A375 (cell line): ENCODE measurements at places on chromosomes 6 and 20. TPM values are rescaled to one million over a fixed set of nuclear protein-coding genes. Genes with fewer than 3 reads are reported as not detected.

The NFATC2 gene
- 29.5 and 31.8 TPM in 2 replicates for total RNA-seq

The CPXM1 gene
- total RNA-seq, result 0.05 TPM in 1 of 2 replicates, not detected in the other

The THEMIS gene
- total RNA-seq, result not detected in 2 replicates

The RUNX2 gene
- total RNA-seq, result 1.4 and 1.5 TPM in 2 replicates

The DNMT3B gene
- 2.8 and 4.1 TPM in 2 replicates for total RNA-seq

The RBM24 gene
- total RNA-seq, result 0.48 and 1.5 TPM in 2 replicates

The EYA2 gene
- not detected in 2 replicates for total RNA-seq

The OTOR gene
- not detected in 2 replicates for total RNA-seq

The FUT9 gene
- 0.56 and 0.79 TPM in 2 replicates for total RNA-seq

The PNPLA1 gene
- total RNA-seq, result not detected in 2 replicates

The UBE2C gene
- total RNA-seq, result 200 and 242 TPM in 2 replicates

The WFDC10B gene
- total RNA-seq, result not detected in 2 replicates
